ENCODE measurements at places on chromosomes 2 and 18.

GRCh38 chr2:119434664-119435063 lies 3.0 kb downstream of the TMEM37 start:
- no peak for DNase-seq

DNA sequence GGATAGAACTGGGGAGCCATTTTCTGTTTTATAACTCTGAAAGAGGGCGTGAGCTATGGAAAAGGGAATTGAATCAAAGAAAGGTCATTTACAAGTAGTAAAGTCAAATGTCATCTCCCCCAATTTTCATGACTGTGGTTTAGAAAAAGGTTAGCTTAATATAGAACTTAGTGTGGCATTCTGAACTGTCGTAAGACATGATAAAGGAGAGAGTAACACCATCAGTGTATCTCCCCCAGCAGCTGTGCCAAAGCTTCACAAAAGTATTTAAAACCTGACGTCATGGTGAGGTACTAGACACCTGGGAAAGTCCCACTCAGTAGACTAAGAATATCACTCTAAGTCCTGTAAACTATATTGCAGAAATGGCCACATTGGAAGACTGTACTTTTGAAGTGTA lies 5.8 kb upstream of the IKZF2 start:
- no peak for DNase-seq

- no peak for DNase-seq
Measured at GRCh38 chr2:112887964-112888749, 22.8 kb upstream of the IL37 start.

GRCh38 chr2:165582409-165582808 lies 112.9 kb downstream of the CSRNP3 start:
- no peak for DNase-seq

- peak; percentile 3 for DNase-seq
Measured at GRCh38 chr2:138787053-138787666, 7.0 kb upstream of the NXPH2 start.

DNA sequence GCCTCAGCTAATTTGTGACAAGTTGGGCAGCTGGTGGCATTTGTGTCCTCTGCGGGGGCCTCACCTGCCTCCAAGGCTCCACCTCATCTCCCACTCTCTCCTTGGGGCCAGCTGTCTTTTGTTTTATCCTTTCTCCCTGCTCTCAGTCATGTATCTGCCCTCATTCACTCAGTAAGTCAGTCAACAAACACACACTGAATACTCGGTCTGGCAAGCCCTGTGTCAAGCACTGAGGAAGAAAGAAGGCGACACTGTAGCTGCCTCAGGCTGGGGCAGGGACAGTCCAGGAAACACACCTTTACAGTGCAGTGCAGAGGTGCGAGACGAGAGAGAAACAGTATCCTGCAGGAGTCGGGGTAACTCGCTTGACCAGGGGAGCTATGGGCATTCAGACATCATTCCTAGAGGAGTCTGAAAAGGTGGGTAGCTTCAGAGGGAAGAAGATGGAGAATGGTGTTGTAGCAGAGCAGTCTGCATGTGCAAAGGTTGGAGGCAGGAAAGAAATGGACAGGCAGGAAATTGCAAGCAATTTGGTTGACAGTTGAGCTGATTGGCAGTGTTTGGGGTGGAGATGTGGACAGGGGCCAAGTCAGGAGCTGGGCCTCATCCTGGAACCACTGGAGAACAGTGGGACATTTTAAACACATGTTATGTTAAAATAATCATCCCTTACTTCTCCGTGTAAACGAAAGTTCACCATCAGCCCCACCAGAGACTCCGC lies 34.9 kb downstream of the SCTR start:
- DNase-seq, result no peak
